ENCODE measurements at places on chromosomes 5 and 9.
A peak's percentile ranks its signal among the peaks of the same experiment; 100 is the strongest.

- no peak for DNase-seq
Measured at GRCh38 chr9:129682381-129682780, 16.9 kb downstream of the PRRX2 start.

DNA sequence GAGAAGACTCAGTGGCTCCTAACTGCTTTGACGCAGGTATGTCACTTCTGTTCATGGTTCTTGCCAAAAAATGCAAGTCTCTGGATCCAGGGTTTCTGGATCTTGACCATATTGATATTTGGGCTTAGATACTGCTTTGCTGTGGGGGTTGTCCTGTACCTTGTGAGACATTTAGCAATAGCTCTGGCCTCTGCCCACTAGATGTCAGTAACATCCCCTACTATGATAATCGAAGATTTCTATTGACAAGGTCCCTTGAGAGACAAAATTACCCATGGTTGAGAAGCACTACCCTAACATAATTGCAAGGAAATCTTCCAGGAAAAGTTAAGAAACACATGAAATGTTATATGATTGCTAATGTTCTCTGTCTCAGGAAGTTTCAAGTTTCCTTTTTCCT is 285.4 kb downstream of the TMEM232 start:
- no peak for DNase-seq

DNA sequence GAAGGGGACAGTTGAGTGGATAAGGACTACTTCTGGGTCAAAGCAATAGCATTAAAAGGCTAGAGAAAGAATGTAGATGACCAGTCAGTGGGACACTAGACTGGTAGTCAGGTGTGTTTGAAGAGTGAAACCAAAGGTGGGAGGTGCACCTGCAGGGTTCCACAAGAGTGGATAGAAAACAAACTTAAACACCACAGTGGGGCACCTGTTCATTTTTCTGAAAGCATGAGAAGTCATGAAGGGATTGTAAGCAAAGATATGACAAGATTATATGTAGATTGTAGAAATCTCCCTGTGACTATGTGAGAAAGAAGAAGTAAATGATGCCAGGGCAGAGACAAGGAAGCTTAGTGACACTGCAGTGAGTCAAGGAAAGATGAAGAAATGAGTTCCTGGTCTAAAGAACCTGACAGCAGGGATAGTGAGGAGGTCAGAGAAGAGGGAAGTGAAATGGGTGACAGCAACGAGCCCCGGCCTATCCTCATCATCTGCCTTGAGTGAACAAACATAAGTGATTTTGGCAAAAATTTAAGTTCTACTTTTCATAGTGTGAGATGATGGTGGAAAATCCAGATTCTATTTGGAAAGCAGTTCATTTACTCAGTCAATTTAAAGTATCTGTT is 296.9 kb downstream of the TLE4 start:
- DNase-seq = peak; percentile 95

DNA sequence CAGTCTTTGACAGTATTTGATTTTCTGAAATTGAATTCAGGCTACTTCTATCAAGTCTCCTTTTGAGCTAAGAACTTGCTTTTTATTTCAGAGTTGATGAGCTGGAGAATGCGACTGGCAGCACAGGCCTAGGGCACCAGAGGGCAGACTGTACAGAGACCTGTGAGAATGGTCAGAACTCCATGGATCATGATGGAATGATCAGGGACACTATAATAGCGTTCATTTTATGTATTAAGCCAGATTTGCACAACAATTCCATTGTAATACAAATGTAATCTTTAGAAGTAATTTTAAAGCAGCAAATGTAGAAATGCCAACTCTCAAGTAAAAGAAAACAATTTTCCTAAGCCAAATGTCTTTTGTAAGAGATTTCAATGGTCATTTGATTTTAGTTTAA is 902.4 kb downstream of the NR2F1-AS1 start:
- no peak for DNase-seq

DNA sequence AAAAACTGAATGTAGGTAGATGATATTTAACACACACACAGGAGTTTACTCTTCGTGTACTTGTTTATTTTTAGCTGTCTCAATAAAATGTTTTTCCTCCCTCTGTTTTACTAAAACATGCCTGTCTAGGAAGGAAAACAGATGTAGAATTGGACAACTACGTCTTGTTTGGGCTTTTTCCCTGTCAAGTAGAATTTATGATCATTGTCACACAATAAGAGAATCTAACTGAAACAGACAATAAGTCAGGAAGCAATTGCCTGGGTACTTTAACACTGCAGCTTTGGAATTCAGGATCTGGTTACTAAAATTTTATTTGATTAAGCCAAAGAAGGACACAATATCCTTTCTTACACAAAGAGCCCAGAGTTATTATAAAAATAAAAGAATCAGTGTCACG is 164.2 kb downstream of the ZDHHC21 start:
- no peak for DNase-seq

DNA sequence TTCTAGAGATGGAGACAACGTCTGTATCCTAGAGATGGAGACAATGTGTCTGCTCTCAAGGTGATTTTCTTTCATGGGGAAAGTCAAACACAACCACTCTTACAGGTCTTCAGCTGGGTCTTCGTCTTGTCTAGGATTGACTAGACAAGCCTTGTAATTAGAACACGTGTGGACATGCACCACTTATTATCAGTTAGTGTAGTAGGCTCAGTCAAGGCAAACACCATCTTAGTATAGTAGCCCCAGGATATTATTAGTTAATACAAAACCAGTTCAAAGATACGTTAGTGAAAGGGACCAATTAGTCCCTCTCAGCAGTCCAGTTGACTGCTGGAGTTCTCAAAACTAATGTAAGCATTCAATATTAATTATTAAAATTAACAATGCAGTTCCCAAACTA is 15.1 kb upstream of the CCL28 start:
- DNase-seq = no peak

GRCh38 chr5:154351566-154351965 is 94.2 kb upstream of the SAP30L start:
- DNase-seq = no peak

GRCh38 chr5:96322217-96322616 is 110.8 kb downstream of the PCSK1 start:
- DNase-seq = no peak

- no peak for DNase-seq
Measured at GRCh38 chr9:3993773-3994172, 306.1 kb downstream of the GLIS3 start.

DNA sequence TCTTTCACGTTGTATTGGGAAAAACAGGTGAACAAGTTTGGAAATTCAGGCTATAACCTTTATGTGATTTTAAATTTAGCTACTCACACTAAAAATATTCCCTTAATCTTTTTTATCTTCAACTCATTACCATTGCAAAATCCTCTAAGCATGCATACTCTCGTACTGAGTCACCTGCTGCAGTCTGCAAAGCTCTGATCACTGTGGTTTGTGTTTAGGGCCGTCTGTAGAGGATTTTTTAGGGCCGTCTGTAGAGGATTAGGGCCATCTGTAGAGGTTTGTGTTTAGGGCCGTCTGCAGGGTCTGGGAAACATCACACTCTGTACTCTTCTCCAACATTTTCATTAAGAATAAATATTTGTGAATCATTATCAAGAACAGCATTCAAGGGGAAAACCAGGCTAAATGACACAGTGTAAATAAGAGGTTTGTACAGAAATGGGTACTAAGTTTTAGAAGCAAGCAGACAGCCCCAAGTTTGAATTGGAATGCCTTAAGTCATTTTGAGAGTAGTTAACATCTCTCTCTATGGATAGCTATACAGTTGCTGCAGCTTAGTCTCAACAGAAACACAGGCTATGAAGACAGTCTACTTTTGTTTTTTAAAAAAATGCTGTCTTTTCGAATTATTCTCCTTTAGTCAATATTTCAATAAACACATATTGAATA is 155.0 kb upstream of the TSLP start:
- DNase-seq = no peak

DNA sequence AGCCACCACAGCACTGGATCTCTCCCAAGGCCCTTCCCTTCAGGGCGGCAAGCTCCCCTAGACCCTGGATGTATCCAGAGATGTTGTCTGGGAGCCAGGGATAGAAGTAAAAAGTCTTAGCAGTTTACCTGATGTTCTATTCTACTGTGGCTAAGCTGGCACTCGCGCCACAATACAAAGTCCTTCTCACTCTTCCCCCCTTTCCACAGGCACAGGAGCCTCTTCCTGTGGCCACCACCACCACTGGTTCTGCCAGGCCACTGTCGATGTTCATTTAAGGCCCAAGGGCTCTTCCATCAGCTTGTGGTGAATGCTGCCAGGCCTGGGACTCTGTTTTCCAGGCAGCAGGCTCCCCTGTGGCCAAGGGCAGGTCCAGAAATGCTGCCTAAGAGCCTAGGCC is 33.7 kb downstream of the MEGF9 start:
- no peak for DNase-seq

DNA sequence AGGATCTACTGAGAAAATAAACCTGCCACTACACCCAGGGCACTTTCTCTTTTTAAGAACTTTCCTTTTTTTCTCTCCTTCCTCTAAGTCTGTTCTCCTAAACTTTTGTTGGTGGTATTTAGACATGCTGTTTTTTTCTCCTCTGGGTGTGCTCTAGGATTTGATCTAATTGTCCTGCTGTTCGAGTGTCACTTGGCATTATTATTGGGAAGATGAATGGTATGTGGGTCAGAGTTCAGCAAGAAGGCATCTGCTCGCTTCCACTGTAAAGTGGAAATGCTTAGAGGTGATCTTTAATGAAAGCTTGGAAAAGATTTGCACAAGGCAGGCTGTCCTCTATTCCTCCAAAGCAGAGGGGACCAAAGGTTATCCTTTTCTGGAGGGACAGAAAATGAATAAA is 1.3 kb upstream of the PLPPR1 start:
- no peak for DNase-seq

- DNase-seq = peak; percentile 43
Measured at GRCh38 chr5:14168793-14169262, 25.7 kb downstream of the TRIO start.

- no peak for DNase-seq
Measured at GRCh38 chr5:3957658-3958057, 362.0 kb downstream of the IRX1 start.

DNA sequence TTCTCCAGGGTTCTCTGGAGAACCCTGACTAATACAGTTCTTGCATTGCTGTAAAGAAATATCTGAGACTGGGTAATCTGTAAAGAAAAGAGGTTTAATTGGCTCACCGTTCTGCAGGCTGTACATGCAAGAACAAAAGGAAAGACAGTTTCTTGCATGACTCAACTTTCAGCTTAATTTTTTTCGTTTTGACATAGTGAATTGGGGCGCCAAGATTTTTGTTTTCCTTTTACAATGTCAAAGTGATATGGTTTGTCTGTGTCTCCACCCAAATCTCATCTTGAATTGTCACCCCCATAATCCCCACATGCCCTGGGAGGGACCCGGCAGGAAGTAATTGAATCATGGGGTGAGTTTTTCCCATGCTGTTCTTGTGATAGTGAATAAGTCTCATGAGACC is 11.8 kb upstream of the CRHBP start:
- no peak for DNase-seq

DNA sequence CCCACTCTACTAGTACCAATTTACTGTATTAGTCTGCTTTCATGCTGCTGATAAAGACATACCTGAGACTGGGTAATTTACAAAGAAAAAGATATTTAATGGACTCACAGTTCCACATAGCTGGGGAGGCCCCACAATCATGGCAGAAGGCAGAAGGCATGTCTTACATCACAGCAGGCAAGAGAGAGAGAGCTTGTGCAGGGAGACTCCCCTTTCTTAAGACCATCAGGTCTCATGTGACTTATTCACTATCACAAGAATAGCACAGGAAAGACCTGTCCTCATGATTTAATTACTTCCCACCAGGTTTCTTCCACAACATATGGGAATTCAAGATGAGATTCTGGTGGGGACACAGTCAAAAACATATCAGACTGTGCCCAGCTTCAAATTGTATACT is 11.5 kb downstream of the UGT3A1 start:
- DNase-seq = peak; percentile 60

DNA sequence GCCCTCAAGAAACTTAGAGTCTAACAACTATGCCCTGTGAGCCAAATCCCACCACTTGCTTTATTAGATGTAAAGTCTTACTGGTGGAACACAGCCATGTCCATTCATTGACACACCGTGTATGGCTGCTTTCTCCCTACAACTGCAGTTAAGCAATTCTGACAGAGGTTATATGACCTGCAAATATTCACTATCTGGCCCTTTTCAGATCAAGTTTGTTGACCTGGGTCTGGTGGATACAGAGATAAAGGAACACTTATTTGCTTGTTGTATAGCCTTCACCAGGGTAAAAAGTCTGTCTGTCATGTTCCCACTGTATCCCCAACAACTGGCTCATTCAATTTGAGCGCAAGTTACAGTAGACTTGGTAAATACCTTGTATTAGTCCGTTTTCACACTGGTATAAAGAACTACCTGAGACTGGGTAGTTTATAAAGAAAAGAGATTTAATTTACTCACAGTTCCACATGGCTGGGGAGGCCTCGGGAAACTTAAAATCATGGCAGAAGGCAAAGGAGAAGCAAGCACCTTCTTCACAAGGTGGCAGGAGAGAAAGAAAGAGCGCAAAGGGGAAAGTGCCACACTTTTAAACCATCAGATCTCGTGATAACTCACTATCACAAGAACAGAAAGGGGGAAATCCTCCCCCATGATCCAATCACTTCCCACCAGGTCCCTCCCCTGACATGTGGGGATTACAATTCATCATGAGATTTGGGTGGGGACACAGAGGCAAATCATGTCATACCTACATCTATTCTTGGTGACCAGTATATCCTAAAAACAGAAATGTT is 27.9 kb downstream of the DEPDC1B start:
- DNase-seq = no peak

GRCh38 chr9:134626069-134626423 is 15.6 kb upstream of the COL5A1 start:
- DNase-seq = no peak

All from suppressor macrophage (primary cell).